Smooth muscle cell of the pulmonary artery (primary cell): ENCODE measurements at places on chromosomes 16 and 17. TPM values are rescaled to one million over a fixed set of nuclear protein-coding genes. Genes with fewer than 3 reads are reported as not detected.

Gene SLC38A8
- total RNA-seq: not detected in 2 replicates

Gene METRN
- total RNA-seq: 81.0 and 110 TPM in 2 replicates

Gene AATK
- total RNA-seq: 1.0 and 1.5 TPM in 2 replicates

Gene NDEL1
- 56.0 and 57.7 TPM in 2 replicates for total RNA-seq

Gene HSDL1
- 18.8 and 23.7 TPM in 2 replicates for total RNA-seq

Gene WFDC1
- total RNA-seq: 4.9 and 25.1 TPM in 2 replicates

Gene MILR1
- 2.3 and 15.9 TPM in 2 replicates for total RNA-seq

Gene AGRP
- not detected in 2 replicates for total RNA-seq

Gene KIF1C
- total RNA-seq: 83.3 and 112 TPM in 2 replicates
